ENCODE measurements at places on chromosomes 12 and 14.

GRCh38 chr12:123227581-123228258, 5.2 kb downstream of the MPHOSPH9 start:
- DNase-seq: no peak

GRCh38 chr12:111503116-111503515, 96.0 kb downstream of the ATXN2 start:
- no peak for DNase-seq

- DNase-seq: no peak
These were observed 40.8 kb upstream of the SLC38A2 start for GRCh38 chr12:46413368-46413767.

DNA sequence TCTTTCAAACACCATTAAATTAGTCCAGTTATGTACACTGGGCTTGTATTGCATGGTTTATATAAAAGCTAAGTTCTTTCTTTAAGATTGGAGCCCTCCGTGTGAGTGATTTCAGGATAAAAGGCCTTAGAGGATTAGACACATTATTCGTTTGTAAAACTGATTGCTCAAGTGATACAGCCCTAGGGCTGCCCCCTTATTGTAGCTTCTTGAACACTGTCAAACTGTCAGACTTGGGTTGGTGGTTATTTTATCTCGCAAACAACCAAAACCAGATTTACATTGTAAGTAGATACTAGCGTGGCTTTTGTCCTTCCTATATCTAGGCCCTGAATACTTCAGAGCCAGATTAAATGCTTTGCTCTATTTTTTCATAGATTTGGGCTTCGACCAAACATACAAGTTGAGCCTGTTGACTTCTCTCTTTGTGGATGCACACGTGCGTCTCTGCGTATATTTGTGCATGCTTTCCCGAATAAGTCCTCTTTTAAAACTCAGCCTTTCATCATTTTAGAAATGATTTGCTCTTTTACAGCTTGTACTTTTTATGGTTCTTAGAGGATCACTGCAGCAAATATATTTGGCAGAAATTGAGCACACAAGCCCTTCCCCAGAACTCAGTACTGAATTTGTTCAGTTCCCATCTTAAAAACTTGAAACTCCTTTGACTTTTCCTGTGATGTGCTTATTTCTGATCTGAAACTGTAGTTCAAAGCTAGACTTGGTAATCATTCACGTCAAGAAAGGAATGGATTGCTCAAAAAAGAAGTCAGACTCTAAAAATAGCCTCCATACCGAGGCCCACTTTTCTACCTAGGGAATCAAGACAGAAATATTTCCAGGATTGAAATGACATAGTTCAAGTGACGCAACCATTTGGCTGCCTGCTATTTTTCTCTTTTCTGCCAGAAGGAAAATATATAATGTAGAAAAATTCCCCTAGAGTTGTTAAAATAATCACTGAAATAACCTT, 129.5 kb downstream of the ETV6 start:
- DNase-seq: no peak

DNA sequence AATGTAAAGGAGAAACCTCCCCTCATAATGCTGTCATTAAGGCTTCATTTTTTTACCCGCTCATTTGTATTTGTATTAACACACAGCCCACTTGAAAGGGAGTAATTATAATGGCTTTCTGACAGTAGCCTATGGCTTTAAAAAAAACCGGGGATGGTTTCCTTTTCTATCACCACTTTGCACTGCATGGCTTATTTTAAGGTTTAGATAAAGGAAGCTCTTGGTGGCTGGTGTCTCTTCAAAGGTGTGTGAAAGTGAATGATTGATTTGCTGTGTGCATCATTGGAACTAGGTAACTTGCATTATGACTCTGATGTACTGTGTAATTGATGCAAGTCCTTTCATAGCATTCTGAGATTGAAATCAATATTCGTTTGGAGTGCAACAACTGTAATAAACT, 80.7 kb downstream of the NPAS3 start:
- no peak for DNase-seq

DNA sequence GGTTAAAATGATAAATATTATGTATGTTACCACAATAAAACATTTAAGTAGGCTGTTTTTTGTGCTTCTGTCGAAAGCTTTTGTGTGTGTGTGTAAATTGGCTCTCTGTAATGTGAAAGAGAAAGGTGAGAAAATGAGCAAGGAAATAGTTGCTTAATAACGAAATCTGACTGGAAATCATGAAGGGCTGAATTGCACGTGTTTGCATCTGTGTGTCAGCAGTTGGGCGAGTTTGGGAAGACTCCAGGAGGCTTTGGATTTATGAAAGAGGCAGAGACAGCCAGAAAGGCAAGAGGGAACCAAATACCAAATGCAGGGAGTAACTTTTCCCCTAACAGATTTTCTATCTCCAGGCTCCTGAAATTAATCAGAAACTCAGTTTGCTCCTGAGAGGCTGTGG, 47.2 kb upstream of the PLEKHG3 start:
- no peak for DNase-seq

- no peak for DNase-seq
These were observed 624.6 kb downstream of the AACS start for GRCh38 chr12:125689576-125690410.

- no peak for DNase-seq
These were observed 25.7 kb downstream of the KLRK1 start for GRCh38 chr12:10363914-10364814.

- DNase-seq: no peak
These were observed 25.4 kb downstream of the CGRRF1 start for GRCh38 chr14:54535126-54535525.

Data from Right ventricle myocardium inferior (tissue), 1 donor.